ENCODE measurements at places on chromosomes 11 and 22. TPM values are rescaled to one million over a fixed set of nuclear protein-coding genes. Genes with fewer than 3 reads are reported as not detected.

DNA sequence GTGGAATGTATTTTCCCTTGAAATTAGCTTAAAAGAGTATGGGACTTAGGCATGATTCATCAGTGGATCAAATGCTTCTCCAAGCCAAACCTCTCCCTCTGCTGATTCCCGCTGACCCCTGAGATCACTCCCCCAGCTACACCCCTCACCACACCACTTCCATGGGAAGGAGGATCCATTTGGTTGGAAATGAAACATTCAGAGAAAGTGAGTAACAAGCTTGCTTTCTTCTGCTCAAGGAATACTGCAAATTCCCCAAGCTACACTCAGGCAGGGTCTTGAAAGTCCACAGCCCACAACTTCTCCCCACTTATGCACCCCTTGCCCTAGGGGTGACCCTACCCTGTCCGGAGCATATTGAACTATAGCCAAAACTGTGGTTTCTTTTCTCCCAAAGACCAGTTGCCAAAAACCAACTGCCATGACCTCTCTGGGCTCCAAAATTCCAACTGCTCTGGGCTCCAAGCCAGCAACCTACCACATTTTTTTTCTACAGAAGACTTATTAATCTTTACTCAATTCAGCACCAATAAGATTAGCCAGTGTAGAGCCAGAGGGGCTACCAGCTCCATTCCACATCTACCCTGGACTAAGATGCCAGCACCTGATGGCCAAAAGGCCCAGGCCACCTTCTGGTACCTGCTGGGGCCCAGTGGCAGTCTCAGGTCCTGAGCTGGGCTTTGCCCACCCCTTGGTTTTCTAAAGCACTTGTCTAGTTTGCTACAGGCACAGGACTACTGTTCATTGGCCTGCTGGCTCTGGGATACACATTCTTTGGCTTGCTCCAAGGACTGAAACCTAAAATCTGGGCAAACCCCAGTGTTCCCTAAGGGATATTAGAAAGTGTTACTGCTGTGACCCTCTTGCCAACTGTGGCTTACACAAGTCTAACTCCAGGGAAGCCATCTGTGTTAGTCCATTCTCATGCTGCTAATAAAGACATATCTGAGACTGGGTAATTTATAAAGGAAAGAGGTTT, 101.1 kb downstream of the MICAL3 start:
- no peak for DNase-seq

- DNase-seq: no peak
Measured at GRCh38 chr22:48147404-48147803, 1385.0 kb downstream of the TBC1D22A start.

- DNase-seq: no peak
Measured at GRCh38 chr22:19691721-19692341, 22.5 kb upstream of the SEPTIN5 start.

- no peak for DNase-seq
Measured at GRCh38 chr11:8242118-8242475, 21.6 kb downstream of the LMO1 start.

DNA sequence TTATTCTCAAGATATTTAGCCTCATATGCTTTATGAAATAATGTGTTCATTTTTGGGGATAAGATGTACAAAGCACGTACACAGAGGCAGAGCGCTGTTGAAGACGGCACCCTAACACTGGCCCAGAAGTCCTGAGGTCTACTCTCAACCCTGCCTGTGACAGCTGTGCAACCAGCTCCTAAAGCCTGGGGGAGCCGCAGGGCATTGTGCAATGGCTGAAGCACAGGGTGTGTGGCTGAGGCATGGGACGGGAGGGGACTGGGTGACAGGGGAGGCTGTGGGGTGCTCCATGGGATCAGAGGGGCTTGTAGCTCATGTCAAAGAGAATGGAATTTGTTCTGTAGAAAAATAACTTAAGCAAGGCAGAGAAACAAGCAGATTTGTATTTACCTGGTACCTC, 27.7 kb downstream of the FAM227A start:
- DNase-seq: no peak

DNA sequence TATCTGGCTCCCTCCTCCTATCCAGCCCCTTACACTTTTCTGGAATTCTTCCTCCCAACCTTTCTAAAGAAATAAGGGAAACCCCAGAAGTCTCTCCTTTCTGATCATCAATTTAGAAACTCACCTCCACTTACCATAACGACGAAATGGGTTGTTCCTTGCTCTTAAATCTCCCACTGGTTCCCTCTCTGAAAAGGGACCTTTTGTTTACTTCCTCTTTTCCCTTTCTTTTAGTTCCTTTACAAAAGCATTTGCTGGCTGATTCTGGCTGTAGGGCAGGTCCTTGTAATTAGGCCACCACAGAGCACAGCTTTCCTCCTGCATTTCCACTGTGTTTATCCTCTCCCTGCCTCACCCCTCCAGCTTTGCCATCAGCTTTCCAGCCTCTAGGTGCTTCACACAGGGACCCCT, 12.0 kb downstream of the JAML start:
- DNase-seq: no peak

- no peak for DNase-seq
Measured at GRCh38 chr22:47484960-47485569, 722.6 kb downstream of the TBC1D22A start.

DNA sequence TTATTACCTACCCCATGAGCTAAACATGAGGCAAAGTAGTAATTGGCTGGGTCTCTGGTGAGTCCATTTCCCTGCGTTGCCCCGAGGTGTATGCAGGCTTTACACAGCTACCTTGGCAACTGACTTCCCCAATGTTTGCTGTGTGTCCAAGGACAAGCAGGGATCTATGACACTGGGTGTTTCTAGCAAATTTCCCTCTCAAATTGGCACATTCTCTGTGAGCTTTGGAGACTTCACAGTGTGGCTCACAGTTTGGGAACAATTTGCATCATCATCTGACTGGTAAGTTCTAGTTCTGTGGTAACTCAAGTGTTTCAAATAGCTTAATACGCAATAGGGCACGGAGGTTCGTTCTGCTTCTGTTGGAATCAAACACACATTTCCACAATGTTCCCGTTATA, 12.5 kb downstream of the NNMT start:
- DNase-seq: peak; percentile 27

DNA sequence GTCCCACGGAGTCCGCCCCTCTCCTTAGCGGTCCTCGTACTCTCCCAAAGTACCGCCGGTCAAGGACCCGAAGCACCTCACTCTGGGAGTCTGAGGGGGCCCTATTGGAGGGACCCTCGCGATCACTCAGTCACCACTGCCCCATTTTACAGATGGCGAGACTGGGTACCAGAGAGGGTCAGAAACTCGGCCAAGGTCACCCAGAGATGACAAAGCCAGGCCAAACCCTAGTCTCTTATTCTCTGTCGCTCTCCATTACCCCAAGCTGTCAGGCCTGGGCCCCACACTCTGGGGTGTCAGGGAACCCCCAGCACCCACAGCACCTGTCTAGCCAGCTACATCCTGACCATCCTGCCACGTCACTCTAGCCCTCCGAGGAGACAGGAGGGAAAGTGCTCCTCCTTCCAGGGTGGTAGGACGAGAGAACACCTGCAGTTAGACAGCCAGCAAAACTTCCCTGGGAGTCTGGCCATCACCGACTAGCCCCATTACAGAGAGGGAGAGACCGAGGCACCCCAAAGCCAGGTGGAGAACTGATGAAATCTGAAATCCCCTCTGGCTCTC, 1.4 kb upstream of the KCNJ4 start:
- DNase-seq: no peak

GRCh38 chr22:39456522-39457197, at the start of gene MGAT3:
TSS of gene MGAT3 (plus strand) at chr22:39457012. CDS start at chr22:39487348, 30,336 bp downstream.
- DNase-seq: no peak

DNA sequence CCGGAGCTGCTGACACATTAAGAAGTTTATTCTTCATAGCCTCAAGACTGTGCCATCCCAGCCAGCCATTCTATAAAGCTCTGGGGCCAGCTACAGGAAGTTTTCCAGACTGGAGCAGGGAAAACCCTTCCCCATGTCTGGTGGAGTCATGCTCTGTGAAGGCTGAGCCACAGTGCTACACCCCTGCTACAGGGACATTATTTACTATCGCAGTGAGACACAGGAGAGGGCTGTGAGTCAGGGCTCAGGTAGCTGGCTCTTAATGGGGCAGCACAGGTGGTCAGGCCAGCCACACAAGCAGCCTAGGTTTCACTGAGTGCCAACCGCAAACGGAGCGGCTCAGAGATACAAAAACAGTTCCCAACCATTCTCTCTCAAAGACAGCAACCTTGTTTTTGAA, 12.1 kb downstream of the HPS4 start:
- DNase-seq: no peak

CYB5R2 gene
- 29.2 TPM for total RNA-seq

OR5P2 gene
- not detected for total RNA-seq

TRPM5 gene
- total RNA-seq: not detected

NNMT gene
- 84.5 TPM for total RNA-seq

MS4A6A gene
- total RNA-seq: 51.7 TPM

Measured in uterus (tissue), 4 donors.